ENCODE measurements at places on chromosomes 2 and 18.

GRCh38 chr18:58998401-58999203, 133.9 kb downstream of the ZNF532 start:
- no peak for DNase-seq

GRCh38 chr18:58785171-58785805, 79.4 kb upstream of the ZNF532 start:
- no peak for DNase-seq

DNA sequence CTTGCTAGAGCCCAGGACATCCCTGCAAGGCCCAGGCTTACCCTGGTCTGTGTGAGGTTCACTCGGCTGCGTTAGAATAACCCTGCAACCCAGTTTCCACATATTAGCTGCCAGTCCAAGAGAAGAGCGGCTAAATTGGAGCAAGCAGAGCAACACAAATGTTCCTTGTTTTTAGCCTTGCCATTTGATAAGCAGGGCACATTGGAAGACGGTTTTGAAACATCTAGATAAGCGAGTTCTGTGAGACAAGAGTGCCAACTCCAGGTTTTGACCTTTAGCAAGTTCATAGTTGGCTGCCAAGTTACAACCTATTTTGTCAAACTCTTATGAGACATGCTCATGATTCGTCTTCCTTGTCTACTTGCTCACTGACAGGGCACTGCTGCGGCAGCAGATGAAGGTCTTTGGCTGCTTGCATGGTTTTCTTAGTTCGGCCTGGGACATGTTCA, 23.5 kb downstream of the DPP4 start:
- DNase-seq, result no peak

- DNase-seq, result peak; percentile 13
Measured at GRCh38 chr2:241507430-241508239, 749 bp downstream of the STK25 start.

DNA sequence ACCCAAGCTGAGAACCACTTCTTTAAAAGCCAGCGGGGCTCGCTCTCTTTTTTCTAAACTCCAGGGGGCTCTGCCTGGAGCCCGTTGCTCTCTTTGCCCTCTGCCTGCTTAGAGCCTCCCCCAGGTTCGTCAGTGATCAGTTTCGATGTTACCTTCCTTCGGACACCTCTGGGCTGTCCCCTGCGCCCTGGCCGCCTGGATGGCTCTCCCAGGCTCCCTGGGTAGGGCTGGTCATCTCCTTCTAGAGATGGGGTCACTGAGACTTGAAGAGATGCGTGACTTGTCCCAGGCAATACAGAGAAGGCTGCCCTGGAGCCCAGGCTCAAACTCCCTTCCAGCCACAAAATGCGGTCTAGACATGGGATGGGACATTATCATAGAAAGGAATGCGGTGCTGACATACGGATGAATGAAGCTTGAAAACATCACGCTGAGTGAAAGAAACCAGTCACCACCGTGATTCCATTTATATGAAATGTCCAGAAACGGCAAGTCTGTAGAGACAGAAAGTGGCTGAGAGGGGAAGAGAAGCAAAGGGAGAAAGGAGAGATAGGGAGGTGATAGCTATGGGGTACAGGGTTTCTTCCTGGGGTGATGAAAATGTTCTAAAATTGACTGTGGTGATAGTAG, 14.6 kb downstream of the KCNF1 start:
- no peak for DNase-seq

DNA sequence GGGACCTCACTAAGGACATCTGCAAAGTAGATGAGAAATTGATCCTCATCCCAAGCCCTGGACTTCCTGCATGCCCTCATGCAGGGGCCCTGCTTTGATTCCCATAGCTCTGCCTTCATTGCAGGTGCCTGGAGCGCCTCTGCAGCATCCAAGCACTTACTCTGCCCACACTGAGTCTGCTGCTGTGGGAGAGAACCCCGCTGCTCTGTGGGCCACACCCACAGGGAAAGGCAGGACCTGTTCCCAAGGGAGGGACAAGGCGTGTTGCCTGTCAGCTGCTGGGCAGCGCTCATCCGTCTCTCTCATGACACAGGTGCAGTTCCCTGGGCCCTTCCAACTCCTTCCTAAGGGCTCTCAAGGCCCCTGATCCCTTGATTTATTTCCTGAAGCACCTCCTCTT, 266.8 kb upstream of the SMIM21 start:
- no peak for DNase-seq

GRCh38 chr2:28358668-28359201, 33.9 kb upstream of the FOSL2 start:
- peak; percentile 21 for DNase-seq

DNA sequence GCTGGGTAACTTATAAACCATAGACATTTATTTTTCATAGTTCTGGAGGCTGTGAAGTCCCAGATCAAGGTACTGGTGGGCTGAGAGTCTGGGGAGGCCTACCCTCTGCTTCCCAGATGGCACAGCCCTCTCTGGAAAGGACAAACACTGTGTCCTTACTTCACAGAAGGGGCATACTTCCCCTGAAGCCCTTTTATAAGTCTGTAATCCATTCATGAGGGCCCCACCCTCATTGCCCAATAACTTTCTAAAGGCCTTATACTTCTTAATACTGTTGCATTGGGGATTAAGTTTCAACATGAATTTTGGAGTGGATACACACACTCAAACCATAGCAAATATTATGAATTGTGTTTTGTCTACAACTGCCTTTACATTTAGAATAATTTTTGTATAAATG, 36.0 kb downstream of the ATIC start:
- DNase-seq, result no peak

DNA sequence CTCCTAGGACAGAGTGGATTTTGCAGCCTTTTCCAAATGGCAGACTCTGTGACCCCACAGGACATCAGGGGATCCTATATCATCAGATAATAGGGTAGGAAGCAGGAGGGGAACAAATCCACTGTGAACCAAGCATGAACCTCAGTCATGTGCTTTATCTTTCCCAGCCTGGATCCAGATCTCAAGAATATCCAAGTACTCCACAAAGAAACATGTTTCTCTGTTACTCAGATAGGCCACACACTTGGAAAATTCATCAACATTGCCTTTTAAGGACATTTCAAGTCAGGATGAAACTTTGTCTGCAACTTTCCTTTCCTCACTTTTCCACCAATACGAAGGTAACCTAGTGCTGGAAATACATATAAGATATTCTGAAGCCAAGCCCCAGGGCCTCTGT, 85.8 kb downstream of the RDH14 start:
- DNase-seq, result no peak

- no peak for DNase-seq
Measured at GRCh38 chr18:22337833-22338232, 79.9 kb downstream of the CTAGE1 start.

- DNase-seq, result no peak
Measured at GRCh38 chr2:8485736-8486135, 196.1 kb upstream of the ID2 start.

DNA sequence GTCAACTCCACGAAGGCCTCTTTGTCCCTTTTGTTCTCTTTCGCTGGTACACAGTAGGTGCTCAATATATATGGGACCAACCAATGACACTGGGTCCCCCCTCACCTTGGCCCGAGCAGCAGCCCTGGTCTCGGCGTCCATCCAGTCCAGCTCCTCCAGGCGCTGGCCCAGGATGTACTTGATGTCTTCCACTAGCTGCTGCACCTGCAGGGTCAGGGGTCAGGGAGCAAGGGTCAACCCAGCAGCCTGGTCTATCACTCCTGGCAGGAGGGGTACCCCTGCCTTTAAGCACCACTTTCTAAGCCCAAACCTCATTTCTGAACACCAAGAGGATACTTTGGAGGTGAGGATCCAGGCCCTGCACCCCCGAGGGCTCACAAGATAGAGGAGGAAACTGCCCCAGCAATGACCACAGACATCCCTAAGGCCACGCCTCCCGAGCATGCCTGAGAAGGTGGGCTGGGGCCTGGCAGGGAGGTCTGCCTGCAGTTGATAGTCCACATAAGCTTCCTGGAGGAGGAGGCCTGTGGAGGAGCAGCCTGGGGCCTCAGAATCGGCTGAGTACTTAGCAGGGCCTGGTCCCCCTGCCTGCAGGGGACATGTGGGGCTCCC, 4.2 kb downstream of the ECEL1 start:
- DNase-seq, result no peak

GRCh38 chr18:50527636-50528307, 32.1 kb upstream of the MAPK4 start:
- no peak for DNase-seq

- no peak for DNase-seq
Measured at GRCh38 chr2:153403940-153404339, 74.6 kb downstream of the RPRM start.

- no peak for DNase-seq
Measured at GRCh38 chr2:30625276-30625675, 178.2 kb downstream of the LCLAT1 start.

DNA sequence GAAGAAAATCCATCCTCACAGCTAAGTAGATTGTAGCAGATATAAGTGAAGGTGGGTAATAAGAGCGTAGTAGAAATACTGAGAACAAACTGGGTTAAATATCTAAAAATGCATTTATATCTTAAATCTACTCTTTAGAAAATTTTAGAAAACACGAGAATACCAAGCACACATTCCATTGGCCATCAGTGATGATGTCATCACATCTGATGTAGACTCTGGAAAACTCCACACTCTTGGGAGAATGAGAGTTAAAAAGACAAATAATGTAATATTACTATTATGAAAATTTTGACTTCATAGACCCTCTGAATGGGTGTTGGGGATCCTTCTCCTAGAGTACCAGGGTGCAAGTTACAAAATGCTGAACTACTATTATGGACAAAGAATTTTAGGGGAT, 3.7 kb downstream of the RIOK3 start:
- no peak for DNase-seq

GRCh38 chr2:33083699-33084387, 137.1 kb downstream of the LTBP1 start:
- no peak for DNase-seq

DNA sequence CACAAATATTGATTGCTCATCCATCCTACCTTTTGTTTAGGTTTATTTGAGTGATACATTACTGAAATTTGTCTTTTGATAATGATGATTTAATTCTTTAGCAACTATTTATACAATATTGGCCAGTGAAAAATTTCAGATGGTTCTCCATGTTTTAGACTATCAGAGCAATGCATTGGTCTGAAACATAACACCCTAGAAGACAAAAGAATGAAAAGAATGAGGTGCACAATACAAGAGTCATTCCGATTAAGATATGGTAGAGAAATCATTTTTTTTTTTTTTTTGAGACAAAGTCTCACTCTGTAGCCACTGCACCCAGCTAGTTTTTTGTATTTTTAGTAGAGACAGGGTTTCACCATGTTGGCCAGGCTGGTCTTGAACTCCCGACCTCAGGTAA, 197.4 kb upstream of the FAM98A start:
- no peak for DNase-seq

DNA sequence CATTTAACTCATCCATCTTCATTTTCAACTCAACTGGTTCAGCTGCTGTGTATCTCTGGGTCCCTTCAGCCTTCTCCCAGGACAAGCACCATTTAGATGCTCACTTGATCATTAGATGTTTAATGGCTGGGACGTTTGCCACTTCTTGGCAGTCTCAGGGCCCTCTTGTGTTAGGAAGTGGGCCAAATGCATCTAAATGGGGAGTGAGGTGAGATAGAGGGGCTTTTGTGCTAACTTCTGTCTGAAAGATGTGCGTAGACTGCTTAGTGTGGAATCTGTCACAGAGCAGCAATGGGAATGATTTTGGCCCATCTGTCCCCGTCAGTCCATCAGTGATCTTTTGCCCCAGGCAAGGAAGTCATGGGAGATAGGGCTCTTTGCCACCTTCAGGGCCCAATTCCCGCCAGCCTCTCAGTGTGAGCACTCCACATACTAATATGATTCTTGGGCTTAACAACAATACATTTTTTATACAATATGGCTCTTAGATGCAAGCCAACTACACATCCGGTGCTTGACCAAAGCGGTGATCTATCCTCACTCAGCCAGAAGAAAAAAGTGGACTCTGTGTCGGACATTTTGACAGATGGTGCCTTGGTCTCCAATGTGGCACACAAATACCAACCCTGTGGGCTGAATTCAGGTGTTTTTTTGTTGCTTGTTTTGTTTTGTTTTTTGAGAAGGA, 95.7 kb upstream of the EPC2 start:
- DNase-seq, result no peak

- peak; percentile 26 for DNase-seq
Measured at GRCh38 chr2:62038975-62039771, 133.7 kb downstream of the COMMD1 start.

DNA sequence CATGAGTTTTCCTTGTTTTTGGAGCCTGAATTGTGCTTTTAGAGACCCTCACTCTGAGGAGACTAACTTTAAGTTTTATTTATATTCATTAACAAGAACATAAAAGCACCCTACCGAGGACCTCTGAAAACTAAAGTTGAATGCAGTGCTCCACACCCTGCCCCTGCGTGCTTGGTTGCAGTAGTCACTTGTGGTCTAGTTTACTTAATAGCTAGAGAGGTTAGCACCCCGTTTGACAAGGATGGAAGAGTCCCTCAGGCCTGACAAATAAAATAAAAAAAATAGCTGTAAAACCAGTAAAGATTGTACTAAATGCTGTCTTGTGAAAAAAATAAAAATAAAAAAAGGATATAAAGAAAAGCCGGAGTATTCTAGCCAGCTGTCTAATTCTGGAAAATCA, 395.2 kb downstream of the MTX2 start:
- no peak for DNase-seq

- no peak for DNase-seq
Measured at GRCh38 chr2:130823886-130824491, 12.7 kb upstream of the ARHGEF4 start.

DNA sequence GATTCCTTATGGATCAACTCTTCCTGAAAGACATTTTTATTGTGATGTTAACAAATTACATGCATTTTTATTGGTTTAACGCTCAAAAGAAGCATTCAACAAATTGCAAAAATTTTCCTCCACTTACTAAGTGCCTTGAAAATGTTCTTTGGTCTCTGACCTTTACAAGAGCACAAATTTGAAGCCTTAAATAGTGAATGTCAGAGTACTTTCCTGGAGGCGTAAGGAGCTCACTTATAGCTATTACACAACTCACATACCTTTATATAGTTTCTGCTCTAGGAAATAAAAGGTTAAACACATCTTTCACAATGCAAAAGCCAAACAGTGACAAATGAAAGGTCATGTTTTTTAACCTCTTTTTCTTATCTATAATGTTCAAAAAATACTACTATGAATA, 405.7 kb upstream of the ZNF804A start:
- no peak for DNase-seq

DNA sequence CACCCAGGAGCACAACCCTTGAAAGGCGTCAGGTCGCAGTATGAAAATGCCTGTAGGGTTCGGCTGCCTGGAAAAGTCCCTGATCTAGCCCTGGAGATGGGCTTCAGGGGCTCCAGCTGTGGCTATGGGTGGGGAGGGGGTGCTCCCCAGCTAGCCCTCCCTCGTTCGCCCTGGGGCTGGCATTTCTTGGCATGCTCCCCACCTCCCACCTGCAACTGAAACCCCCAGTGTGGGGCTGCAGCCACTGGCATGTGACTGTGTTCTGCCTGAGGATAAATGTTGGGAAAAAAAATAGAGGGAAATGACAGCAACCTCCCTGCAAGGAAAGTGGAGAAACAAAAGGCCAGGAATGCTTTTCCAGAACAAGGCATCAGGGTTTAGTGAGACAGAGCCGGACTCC, 109.2 kb downstream of the COPS8 start:
- DNase-seq, result no peak
